NB4 (cell line): ENCODE measurements at places on chromosomes 16 and 17.

DNA sequence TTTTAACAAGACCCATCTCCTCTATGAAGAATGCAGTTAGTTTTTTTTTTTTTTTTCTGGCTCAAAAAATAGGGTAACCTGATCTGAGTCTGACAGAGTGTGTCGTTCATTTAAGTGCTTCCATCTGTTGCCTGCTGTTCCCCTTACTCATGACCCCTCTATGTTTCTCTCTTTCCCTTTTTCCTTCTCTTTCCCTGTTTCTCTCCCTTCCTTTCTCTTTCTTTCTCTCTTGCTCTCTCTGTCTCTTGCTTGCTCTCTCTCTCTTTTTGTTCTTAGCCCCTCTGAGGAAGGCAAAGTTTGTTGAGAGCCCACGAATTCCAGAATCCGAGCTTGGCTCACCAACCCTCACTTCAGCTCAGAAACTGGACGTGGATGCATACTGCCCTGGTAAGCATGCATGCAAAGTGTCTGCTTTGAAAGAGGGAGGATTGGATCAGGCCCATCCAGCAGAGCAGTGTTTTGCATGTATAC lies 185.0 kb downstream of the TANC2 start:
- no peak for DNase-seq

- no peak for DNase-seq
Observed at GRCh38 chr17:8488491-8488890, 52.8 kb downstream of the NDEL1 start.

DNA sequence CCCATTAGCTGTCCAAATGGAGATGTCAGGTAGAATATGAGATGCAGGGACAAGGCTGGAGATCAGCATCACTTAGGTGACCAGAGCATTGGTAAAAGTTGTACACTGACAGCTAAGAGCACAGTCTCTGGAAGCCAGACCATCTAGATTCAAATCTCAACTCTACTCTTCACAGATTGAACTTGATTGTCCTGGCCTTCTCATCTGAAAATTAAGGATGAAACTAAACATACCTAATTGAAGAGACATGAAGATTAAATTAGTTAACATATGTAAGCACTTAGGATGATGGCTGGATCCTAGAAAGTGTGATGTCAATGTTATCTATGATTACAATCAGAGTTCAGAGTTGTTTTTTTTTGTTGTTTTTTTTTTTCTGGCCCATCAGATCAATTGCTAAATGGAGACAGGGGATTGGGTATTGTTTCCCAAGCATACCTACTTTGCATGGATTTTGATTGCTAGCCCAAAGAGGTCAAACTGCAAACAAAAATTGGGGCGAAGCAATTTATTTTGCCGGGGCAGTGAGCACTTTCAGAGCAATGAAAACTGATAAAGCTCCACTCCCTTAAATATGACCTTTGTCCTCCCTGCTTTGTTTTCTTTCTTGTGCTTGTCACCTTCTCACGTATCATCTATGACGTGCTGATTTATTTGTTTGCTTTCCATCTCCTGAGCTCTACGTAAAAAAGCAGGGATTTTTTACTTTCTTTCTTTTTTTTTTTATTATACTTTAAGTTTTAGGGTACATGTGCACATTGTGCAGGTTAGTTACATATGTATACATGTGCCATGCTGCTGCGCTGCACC lies 217.6 kb upstream of the CPHXL start:
- no peak for DNase-seq

DNA sequence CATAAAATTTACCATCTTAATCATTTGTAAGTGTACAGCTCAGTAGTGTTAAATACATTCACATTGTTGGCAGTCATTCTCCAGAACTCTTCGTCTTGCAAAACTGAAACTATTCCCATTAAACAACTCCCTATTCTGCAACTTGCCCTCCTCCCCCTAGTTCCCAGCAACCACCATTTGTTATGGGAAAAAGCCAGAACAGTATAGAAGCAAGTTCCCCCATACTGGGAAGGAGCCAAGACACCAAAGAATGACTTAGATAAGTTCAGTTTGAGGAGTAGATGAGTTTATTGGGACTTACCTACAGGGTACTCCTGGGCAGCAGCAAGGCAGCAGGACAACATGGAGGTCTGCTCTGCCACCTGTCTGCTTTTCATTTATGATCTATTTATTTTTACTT lies 39.3 kb upstream of the TEKT1 start:
- DNase-seq, result no peak

DNA sequence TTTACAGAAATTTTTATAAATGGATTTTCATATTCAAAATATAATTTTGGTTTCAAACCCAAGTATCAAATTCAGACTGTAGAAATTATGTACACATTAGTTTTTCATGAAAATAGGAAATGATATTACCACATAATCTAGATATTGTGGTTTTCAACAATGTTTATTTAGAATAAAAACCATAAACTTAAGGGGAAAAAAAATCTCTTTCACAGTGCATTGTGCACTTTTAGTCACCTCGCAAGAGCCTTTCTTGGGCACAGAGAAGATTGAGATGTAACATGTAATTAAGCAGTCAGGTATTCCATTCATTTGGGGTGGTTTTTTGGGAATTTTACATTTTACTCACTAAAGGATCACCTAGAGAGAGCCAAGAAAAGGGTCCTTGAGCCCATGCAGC lies 104.0 kb downstream of the TANC2 start:
- no peak for DNase-seq

DNA sequence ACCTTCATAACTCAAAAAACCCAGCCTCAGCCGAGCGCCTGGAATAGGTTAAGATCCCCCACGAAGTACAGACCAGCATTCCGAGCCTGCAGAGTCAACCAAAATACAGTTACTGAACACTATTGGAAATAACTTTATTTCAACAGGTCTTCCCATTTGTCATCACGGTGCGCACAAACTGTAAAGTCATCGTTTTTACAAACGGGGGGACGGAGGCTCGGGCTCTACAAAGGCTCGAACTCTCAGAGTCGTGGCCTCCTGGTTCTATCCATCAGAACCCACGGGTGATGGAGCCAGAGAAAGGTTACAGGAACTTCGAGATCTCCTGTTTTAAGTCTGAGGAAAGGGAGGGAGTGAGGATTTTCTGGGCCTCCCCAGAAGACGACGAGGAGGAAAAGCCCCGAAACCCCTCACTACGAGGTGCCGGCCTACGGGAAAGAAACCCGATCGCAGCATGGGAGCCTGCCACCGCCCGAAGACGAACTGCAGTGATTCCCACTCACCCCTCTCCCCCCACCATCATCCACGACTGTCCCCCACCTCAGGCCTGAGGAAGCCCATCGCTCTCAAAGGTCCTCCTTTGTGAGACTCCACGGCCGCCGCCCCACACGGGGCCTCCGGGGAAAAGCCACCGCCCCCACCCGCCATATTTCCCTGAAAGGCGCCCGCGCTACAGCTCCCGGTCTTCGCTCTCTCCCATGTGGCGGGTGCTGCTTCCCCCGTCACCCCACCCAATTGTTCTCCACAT lies 917 bp downstream of the YWHAE start:
- peak; percentile 33 for DNase-seq

DNA sequence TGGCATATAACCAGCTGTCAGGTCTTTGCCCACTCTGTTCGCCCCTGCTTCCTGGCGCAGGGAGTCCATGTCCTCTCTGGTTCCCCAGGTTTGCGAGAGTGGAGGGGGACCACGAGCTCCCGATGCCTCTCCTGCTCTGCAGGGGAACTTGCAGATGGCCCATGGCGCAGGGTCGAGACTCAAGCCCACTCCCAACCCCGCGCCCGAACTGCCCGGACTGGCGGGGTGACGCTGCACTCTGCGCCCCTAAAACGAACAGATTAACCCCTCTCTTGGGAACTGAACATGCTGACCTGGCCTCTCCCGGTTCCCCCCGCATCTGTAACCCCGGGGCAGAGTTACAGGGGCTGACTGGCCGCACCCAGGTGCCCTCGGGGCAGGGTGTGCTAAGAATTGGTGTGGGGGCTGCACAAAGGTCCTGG lies 681 bp upstream of the PLA2G15 start:
- DNase-seq, result no peak

DNA sequence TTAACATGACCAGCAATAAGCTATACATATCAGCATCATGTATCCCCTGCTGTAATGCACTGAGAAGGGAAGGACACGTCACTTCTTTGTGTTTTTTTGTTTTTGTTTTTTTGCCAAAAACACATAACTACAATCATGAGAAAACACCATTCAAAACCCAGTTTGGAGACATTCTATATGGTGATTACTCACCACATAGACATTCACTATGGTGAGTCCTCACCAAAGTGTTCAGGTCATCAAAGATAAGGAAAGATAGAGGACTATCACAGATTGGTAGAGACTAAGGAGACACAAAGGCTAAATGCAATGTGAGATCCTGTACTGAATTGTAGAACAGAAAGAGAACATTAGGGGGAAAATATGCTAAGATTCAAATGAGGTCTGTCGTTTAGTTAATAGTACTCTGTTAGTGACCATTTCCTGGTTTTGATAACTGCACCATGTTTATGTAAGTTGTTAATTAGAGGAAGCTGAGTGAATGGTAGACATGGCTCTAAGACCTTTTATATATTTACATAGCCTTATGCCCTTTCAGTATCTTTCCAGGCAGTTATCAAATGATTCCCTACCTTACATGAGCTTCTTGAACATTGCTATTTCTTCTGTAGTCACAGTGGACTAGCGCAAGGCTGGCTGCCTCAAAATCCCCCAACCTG lies 46.6 kb downstream of the PIK3R5 start:
- no peak for DNase-seq

- DNase-seq, result peak; percentile 56
Observed at GRCh38 chr17:79840269-79840988, 1.2 kb upstream of the CBX4 start.

GRCh38 chr16:31409433-31409832 lies 16.3 kb downstream of the ITGAD start:
- no peak for DNase-seq

DNA sequence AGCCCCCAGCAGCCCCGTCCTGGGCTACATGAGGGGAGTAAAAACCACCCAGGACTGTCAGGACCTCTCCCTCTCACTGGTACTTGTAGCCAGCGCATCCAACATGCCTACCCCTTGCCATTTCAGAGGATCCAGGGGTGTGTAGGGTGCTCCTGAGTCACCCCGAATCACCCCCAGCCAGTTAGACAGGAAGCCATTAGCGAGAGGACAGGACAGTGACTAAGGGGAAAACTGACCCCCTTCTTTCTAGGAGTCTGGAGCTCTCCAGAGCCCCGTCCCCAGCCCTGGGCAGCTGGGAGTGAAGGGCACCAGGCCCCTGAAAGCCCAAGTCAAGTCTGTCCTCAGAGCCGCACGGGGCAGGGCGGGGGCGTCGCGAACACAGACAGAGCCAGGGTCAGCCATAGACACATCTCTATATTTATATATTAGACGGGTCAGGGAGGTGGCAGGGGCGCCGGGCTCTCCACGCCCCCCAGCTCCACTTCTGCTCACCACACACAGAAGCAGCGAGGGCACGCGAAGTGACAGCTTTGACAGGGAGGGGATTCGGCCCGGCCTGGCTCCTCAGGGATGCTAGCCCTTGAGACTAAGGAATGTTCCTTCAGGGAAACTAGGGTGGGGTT lies 485 bp upstream of the GDPD3 start:
- no peak for DNase-seq

DNA sequence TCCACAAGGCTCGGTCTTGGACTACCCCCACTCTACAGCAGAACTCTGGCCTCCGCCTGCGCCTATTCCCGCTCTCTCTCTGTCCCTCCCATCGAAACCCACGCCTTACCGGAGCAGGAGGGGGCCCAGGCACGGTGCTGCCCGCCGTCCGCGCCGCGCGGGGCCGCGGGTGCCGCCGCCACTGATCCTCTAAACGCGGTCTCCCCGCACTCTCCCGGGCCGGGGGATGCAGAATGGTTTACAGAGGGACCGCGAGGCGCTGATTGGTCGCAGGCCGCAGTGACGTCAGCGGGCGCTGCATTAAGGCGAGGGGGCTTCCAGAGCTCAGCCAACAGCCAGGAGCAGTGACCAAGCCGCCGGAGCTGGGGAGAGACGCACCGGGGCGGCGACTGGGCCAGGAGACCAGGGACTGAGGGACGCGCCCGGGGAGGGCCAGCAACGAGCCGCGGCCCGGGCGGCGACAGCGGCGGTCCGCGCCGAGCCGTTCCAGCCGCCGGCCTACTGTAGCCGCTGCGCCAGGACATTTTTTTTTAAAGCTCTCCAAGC lies 747 bp upstream of the LHX1 start:
- DNase-seq, result no peak
